ENCODE measurements at places on chromosomes 5 and 9. TPM values are rescaled to one million over a fixed set of nuclear protein-coding genes. Genes with fewer than 3 reads are reported as not detected.

DNA sequence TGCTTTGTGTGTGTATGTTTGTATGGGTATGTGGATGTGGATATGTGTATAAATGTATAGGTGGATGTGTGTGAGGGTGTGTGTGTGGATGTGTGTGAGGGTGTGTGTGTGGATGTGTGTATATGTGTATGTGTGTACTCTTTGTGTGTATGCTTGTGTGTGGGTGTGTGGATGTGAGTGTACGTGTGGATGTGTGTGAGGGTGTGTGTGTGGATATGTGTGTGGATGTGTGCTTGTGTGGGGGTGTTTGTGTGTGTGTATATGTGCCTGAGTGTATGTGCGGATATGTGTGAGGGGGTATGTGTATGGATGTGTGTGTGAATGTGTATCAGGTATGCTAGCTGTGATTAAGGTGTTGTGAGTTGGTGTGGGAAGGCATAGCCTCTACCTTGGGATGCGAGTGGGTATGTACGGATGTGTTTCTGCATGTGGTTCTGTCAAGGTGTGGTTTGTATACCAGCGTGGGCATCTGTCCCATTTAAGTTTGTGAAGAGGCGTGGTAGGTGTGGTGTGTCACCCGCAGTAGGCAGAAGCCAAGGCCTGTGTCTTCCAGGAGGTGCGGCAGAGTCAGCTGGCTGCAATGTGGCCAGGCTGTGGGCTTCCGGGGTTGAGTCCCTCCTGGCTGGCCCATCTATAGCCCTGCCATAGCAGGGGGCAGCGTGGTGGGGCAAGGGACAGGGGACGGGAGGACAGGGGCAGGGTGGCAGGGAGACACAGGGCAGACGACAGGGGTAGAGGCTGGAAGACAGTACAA, 155.8 kb downstream of the DAB2IP start:
- DNase-seq: no peak

GRCh38 chr5:90983148-90983547, 400.0 kb downstream of the ARRDC3 start:
- peak; percentile 57 for DNase-seq

DNA sequence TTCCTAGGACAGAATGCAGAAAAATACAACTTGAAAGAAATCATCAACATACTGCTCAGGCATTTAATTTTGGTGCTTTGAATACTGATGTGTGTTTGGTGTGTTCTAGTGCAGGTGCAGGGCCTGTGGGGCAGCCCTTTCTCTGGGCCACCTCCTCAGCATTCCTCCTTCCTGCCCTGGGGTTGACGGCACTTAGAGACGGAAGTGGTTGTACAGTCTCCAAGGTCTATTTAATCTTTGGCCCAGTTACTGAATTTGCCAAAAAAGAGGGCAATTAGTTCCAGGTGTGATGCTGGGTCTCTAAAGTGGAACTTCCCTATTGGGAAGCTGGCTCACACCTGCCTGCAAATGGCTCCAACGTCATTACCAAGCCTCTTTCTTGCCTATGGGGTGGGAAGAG, 269.0 kb downstream of the SH3GL2 start:
- no peak for DNase-seq

GRCh38 chr5:111572561-111572960, 60.2 kb upstream of the STARD4 start:
- no peak for DNase-seq

DNA sequence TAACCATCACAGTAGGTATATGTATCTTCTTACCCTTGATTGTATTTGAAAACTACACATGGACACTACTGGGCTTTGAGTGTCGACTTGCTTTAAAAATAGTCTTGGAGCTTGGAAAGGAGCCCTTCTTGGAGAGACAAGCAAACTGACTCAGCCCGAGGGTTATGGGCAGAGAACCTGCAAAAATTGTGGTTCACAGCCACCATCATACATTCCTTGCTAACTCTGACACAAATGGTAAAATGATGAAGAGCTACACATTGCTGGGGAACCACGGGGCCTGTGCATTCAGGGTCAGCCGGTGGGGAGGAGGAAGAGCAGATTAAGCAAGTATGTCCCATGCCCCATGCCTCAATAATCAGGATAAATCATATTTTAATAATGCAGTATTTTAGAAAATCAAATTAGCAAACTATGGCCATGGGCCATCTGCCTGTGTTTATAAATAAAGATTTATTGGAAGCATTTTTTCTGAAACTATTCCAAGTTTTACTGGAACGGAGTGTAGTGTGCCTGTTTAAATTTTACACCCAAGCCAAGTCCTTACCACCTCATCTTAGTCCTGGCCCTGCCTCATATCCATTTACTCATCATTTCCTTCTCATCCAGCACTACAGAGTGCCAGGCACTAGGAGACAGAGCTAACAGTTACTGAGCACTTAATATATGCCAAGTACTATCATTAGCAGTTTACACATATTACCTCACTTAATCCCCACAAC, 195.7 kb downstream of the PALM2AKAP2 start:
- DNase-seq: no peak

GRCh38 chr9:124273427-124274160, 15.8 kb downstream of the NEK6 start:
- no peak for DNase-seq

GRCh38 chr5:181205761-181206649, 1.0 kb upstream of the TRIM7 start:
- no peak for DNase-seq

- no peak for DNase-seq
Observed at GRCh38 chr5:132825834-132826391, 4.5 kb downstream of the SHROOM1 start.

- DNase-seq: no peak
Observed at GRCh38 chr5:147504535-147504934, 5.3 kb downstream of the DPYSL3 start.

DNA sequence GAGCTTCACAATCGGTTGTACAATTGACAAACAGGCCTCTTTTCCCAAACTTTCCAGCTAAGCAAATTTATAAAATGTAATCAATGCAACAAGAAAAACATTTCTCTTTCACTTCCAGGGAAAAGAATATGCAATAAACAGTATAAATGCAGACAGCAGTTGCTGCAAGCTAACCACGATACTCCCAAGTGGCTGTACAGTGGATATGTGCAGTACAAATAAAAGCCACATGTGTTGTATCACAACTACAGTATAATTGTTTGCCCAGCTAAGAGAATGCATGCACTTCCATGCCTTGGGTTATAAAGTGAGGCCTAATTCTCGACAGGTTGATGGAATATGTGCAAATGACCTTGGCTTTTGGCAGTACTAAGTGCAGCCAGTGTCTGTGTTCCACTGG, 16.7 kb upstream of the PDCL start:
- DNase-seq: no peak

GRCh38 chr5:8288897-8289516, 420.1 kb downstream of the MTRR start:
- DNase-seq: no peak

GRCh38 chr9:71766663-71767062, 1.6 kb downstream of the CEMIP2 start:
- no peak for DNase-seq

DNA sequence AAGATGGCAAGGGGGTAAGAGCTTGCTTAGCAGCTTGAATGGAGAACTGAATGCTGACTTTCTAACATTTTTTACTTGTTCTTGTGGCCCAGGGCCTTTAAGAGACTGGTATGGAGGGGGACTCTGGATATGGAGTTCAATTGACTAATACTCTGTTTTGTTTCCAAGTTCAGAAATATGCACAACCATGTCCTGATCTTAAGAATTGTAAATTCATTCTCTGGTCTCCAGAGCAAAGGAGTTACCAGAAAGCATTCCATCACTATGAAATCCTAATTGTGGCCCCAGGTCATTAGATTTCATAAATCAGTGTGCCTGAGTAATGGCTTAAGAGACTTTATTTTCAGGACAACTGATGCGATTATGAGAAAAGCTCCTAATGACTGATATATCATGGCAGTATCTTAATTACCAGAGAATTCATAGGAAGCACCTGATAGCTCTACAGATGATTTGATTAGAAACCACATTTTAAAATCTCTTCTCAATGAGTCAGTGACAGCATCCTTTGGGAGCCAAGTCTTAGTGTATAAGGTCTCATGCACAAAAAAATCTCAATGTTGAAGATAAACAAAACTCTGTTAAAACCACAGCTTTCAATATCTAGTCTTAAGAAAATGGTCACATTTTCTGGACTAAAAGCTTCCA, 613.6 kb upstream of the KLF4 start:
- no peak for DNase-seq

DNA sequence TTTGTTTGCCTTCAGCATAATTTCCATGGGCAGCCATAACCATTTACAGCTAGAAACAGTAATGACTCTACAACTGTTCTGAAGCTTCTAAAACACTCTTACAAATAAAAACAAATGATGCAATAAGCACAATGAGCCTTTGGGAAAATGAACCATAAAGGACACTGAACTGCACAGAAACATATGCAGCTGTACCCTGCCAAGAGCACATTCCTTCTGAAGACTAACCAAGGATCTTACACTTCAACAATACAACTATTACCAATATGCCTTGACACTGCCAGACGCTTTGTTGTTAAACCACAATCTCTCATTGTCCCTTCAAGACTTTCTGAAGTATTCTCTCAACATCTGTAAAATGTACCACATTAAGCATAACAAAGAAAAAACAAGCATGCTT, 104.2 kb upstream of the HMHB1 start:
- no peak for DNase-seq

DNA sequence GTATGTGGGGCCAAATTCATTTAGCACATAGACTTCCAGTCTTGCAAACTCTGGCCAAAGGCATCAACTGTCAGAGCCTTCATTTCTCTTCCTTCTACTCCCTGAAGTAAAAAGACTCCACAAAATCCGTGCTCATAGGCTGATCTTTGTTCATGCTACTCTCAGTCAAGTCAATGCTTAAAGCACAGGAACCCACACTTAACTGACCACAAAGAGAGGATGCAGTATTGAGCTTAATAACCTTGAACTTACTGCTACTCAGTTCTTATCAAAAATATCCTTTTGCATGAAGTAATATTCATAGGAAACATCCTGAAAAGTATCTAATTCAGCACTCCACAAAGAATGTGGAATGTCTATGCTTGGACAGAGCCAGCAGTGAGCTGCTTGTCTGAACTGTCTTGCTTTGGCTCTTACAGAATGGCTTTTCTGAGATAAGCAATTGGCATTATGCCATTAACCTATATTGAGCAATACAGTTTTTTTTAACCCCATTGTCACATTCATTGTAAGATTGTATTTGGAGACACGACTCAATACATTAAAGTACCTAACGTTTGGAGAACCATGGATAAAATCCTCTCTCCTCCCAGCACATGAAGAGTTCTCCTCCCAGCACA, 21.7 kb downstream of the LPAR1 start:
- DNase-seq: no peak

GRCh38 chr5:172473427-172473826, 19.1 kb upstream of the SH3PXD2B start:
- no peak for DNase-seq

DNA sequence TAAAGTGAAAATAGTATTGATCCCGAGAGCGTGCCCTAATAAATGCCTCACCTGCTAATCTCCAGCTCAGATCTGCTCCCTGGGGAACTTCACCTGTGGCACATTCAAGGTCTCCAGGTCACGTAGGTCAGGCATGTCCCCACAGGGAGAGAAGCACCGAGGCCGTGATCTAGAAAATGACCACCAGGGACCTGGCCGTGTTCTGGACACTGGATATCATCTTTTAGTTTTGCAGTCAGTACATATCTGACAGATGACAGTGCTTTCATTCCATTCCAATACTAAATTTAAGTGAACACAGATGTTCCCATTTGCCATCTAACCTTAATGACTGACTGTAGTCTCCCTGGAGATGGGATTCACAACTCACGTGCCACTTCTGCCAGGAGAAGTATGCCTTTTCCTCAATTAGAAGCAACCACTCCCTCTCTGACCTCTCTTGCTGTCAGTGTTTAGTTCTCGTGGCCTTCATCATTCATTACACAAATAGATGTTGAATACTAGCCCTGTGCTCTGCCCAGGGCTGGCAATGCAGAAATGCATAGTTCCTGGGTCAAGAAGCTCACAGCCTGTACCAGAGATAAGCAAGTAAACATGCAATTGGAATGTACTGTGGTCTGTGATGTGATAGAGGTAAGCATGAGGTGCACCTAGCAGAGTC, 276.5 kb downstream of the NTRK2 start:
- DNase-seq: no peak

CDH18 gene
- polyA plus RNA-seq: 0.44 TPM

SMIM33 gene
- polyA plus RNA-seq: not detected

CARD9 gene
- polyA plus RNA-seq: 40.4 TPM

NIM1K gene
- 0.34 TPM for polyA plus RNA-seq

FOXD4L4 gene
- not detected for polyA plus RNA-seq
